T-helper 17 cell (primary cell): ENCODE measurements at places on chromosomes 11 and 22. TPM values are rescaled to one million over a fixed set of nuclear protein-coding genes. Genes with fewer than 3 reads are reported as not detected.

The MUC15 gene
- total RNA-seq, result not detected

The PTPN5 gene
- total RNA-seq, result not detected

The TANGO2 gene
- 44.3 TPM for total RNA-seq

The NTM gene
- total RNA-seq, result not detected

The PKNOX2 gene
- total RNA-seq, result not detected

The MPPED2 gene
- total RNA-seq, result 0.42 TPM

The FAT3 gene
- total RNA-seq, result not detected

The OR8D4 gene
- total RNA-seq, result not detected

The UPK3A gene
- 0.37 TPM for total RNA-seq

The NXF1 gene
- total RNA-seq, result 305 TPM

The PLAAT4 gene
- 110 TPM for total RNA-seq
